ENCODE measurements at places on chromosomes 16 and 17.

GRCh38 chr17:5523249-5523648 is 36.9 kb downstream of the MIS12 start:
- no peaks in the 10 kb centered on the region for H3K27me3 ChIP-seq
- peaks cover 13% of the 10 kb centered on the region for H3K36me3 ChIP-seq
- no peak for DNase-seq
- H3K27ac ChIP-seq, result no peak overlapping the region
- peaks cover 19% of the 10 kb centered on the region for H3K4me1 ChIP-seq

GRCh38 chr17:19000531-19001325 is 3.8 kb downstream of the FAM83G start:
- H3K27ac ChIP-seq, result no peak overlapping the region
- peaks cover 24% of the 10 kb centered on the region for H3K4me1 ChIP-seq
- H3K4me3 ChIP-seq, result no peak overlapping the region
- H3K27me3 ChIP-seq, result no peaks in the 10 kb centered on the region
- H3K36me3 ChIP-seq, result peaks cover 16% of the 10 kb centered on the region

GRCh38 chr16:55120408-55120807 is 189.7 kb downstream of the IRX5 start:
- no peak for DNase-seq
- H3K36me3 ChIP-seq, result no peaks in the 10 kb centered on the region
- no peaks in the 10 kb centered on the region for H3K27me3 ChIP-seq
- H3K4me3 ChIP-seq, result no peak overlapping the region
- H3K27ac ChIP-seq, result no peak overlapping the region

- H3K27ac ChIP-seq, result no peak overlapping the region
- no peak for DNase-seq
- no peak overlapping the region for H3K4me3 ChIP-seq
- H3K27me3 ChIP-seq, result no peaks in the 10 kb centered on the region
- no peaks in the 10 kb centered on the region for H3K4me1 ChIP-seq
- H3K36me3 ChIP-seq, result peaks cover 19% of the 10 kb centered on the region
These were observed 209.4 kb downstream of the KATNIP start for GRCh38 chr16:27759301-27759871.

DNA sequence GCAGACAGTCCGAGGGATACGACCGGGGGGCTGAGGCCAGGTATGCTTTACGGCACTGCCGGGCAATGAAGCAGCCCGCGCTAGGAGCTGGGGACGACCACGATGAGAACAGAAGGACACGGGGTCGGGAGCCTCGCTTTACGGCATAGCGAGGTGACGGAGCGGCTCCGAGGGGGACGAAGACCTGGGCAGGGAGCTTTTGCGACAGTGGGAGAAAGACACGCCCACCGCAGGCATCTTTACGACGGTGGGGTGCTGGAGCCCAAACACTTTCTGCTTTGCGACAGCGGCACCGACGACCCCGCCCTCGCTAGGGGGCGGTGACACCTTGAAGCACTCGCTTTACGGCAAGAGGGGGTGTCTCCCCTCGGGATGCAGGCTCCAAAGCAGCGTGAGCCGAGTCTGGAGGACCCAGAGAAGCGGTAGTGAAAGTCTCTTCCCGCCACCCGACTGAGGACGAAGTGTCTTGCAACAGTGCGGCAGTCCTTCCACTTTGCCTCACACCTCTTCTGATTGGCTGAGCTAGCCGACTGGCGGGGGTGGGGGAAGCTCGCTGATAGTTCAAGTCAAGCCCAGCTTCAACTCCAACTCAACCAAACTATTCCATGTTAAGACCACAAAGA is 350 bp upstream of the NEURL4 start:
- peaks cover 49% of the 10 kb centered on the region for H3K4me1 ChIP-seq
- H3K27me3 ChIP-seq, result peaks cover 4% of the 10 kb centered on the region
- H3K4me3 ChIP-seq, result peak overlapping the region; percentile 97
- peaks cover 7% of the 10 kb centered on the region for H3K36me3 ChIP-seq
- H3K27ac ChIP-seq, result peak overlapping the region; percentile 97

- peaks cover 23% of the 10 kb centered on the region for H3K27me3 ChIP-seq
- H3K4me1 ChIP-seq, result peaks cover 5% of the 10 kb centered on the region
- H3K27ac ChIP-seq, result no peak overlapping the region
- H3K4me3 ChIP-seq, result peak overlapping the region; percentile 49
- H3K36me3 ChIP-seq, result no peaks in the 10 kb centered on the region
- no peak for DNase-seq
These were observed 23.4 kb downstream of the SLC25A10 start for GRCh38 chr17:81735264-81736102.

DNA sequence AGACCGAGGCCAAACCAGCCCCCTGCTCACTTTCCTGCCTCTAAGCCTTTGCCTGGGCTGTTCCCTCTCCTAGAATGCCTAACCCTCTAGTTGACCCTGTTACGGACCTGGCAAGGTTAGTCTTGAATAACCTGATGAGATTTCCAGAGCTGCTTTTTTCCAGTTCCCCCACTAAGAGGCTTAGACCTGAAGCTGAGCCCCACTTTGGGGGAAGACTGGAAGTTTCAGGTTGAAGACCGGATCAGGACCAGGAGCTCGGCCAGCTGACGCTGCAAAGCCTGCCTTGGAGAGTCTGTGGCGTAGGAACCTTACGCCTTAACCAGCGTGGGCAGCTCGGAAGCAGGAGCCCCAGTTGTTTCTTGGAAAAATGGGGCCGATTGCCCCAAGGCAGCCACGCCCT is 129.8 kb downstream of the OR1D5 start:
- DNase-seq, result no peak
- no peak overlapping the region for H3K27ac ChIP-seq
- H3K4me1 ChIP-seq, result peaks cover 5% of the 10 kb centered on the region

DNA sequence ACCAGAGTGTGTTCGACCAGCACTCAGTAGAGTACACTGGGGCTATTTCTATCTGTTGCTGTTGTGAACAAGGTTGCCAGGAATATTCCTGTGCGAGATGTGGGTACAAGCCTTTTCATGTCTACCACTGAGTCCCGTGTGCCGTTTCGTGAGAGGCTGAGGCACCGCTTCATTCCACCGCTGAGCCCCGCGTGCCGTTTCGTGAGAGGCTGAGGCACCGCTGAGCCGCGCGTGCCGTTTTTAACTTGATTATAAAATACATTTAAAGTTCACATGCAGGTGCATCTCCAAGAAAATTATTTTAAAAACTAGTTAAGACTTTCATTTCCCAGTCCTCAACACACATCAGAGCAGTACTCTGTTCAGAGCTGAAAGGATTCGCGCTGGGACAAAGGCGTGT is 78.7 kb upstream of the ZNF750 start:
- DNase-seq, result no peak
- H3K4me3 ChIP-seq, result no peak overlapping the region
- H3K27ac ChIP-seq, result no peak overlapping the region
- no peaks in the 10 kb centered on the region for H3K27me3 ChIP-seq
- H3K36me3 ChIP-seq, result peaks cover 15% of the 10 kb centered on the region

GRCh38 chr16:16915771-16916170 is 536.8 kb downstream of the NPIPA7 start:
- H3K27me3 ChIP-seq, result peaks cover 11% of the 10 kb centered on the region
- H3K4me1 ChIP-seq, result no peaks in the 10 kb centered on the region
- no peak overlapping the region for H3K27ac ChIP-seq
- no peak for DNase-seq

- no peak overlapping the region for H3K27ac ChIP-seq
- H3K36me3 ChIP-seq, result peaks cover 21% of the 10 kb centered on the region
- no peaks in the 10 kb centered on the region for H3K4me1 ChIP-seq
- no peak overlapping the region for H3K4me3 ChIP-seq
- no peak for DNase-seq
These were observed 86.3 kb downstream of the DYNLRB2 start for GRCh38 chr16:80627108-80627507.

DNA sequence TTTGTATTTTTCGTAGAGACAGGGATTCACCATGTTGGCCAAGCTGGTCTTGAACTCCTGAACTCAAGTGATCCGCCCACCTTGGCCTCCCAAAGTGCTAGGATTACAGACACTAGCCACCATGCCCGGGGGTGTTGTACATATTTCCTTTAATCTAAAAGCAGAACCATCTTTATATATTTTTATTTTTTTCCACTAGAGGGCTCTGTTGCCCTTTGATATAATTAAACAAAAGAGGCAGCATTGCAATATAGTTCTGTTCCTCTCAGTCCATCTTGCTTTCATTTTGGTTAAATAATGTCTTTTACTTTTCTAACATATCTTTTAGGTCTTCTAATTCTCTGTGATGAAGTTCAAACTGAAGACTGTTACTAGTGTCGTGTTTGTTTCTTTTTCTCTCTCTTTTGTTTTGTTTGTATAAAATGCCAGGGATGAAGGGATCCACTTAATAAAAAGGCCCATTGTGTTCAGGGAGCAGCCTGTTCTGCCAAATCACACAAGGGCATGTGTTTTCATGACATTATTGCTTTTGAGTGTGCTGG is 23.4 kb downstream of the WWOX start:
- H3K4me3 ChIP-seq, result no peak overlapping the region
- H3K4me1 ChIP-seq, result peaks cover 2% of the 10 kb centered on the region
- H3K27ac ChIP-seq, result no peak overlapping the region
- peaks cover 5% of the 10 kb centered on the region for H3K36me3 ChIP-seq
- H3K27me3 ChIP-seq, result no peaks in the 10 kb centered on the region
- no peak for DNase-seq

DNA sequence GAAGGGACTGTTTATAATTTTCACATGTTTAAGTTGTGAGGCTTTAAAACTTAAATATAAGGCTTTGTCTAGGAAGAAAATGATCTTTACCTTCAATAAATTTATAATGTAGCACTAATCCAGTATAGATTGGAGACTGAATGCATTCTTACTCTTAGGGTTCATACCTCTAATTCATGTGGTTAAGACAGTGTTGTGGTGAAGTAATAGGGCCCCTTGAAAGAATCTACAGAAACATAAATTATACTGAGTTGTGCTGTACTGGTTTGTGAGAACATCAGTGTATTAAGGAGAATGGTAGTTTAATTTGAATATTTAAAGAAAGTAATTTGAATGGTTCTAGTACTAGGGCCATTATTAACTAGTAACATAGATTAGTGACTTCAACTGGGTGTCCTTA is 13.7 kb downstream of the HAPSTR1 start:
- H3K27ac ChIP-seq, result peak overlapping the region; percentile 65

DNA sequence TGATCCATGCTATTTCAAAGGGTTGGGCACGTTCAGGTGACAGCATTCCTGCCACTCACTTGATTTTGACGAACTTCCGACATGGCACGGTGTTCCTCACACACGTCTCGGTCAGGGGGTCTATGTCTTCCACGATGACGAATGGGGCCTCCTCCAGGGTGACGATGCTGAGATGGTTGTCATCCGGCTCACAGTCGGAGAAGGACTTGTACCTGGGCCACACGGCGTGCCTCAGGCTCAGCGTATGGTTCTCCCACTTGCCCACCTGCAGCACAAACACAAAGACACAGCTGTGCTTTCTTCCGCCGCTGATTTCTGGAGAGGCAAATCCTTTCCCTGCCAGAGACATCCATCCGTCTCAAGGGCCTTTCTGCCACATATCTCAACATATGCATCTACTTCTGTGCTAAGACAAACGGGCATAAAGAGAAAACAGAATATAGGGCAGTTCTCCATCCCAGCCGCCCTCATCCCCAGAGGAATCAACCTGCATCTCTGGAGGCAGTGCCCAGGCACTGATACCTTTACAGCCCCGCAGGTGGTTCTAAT is 332.5 kb downstream of the GRIN2A start:
- H3K36me3 ChIP-seq, result no peaks in the 10 kb centered on the region
- peaks cover 1% of the 10 kb centered on the region for H3K27me3 ChIP-seq
- DNase-seq, result no peak
- no peak overlapping the region for H3K4me3 ChIP-seq
